ENCODE measurements at places on chromosomes 2 and 18.

DNA sequence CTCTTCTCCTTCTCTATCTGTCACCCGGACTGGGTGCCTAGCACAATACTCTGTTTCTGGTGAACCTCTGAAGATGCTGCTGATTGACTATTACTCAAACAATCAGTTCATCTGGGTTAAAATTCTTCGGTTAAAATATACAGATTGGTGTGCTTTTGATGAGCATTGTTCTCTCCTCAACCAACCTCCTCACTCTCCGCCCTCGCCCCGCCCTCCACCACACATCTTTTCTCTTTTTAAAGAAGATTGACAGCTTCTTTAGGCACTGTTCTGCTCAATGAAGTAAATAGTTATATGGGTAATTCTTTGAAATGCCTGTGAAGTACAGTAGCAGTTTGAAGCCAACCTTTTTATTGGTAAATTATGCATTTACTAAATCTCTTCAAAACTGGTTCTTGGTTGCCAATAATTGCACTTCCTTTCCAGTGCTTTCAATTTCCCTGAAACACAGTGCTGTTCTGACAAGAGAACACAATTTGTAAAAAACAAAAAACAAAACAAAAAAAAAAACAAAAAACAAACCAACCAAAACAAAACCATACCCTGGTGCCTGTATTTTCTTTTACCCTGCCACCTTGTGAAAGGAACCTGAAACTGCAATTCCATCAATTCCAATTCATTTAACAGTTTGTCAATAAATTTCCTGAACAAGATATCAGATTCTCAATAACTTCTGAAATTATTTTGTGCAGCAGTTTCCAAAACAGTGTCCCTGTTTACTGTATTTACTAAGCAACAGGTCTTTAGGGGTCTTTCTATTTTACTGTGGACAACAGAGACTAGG, 188.6 kb downstream of the LRP1B start:
- DNase-seq, result no peak

GRCh38 chr2:138023298-138023697, 59.0 kb downstream of the HNMT start:
- no peak for DNase-seq

DNA sequence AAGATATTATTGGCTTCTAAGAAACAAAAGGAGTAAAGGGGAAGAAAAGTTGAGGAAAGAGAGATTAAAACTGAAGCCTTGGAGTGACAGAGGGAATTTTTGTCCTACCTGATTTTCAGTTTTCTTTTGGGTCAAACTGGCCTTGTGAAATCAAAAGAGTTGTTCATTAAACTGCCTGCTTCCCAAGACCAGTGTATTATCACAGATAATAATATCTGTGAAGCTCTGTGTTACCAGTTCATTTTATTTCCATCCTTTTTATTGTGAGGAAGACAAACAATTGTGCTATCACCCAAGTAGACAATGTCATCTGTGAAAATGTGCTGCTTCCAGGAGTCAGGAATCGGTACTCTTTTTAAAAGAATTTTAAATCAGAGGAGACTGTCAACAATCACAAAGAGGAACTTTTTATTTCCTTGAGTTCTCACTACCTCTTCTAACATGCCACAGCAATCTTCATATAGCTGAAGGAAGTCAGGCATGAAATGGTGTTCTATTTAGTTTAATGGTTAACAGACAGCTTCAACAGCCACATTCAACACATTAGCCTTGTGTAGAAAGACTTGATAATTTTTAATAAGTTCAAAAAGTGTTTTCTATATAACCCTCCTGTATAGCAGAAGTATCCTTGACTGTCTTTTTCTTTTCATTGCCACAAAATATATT, 554.8 kb downstream of the PIK3C3 start:
- no peak for DNase-seq

DNA sequence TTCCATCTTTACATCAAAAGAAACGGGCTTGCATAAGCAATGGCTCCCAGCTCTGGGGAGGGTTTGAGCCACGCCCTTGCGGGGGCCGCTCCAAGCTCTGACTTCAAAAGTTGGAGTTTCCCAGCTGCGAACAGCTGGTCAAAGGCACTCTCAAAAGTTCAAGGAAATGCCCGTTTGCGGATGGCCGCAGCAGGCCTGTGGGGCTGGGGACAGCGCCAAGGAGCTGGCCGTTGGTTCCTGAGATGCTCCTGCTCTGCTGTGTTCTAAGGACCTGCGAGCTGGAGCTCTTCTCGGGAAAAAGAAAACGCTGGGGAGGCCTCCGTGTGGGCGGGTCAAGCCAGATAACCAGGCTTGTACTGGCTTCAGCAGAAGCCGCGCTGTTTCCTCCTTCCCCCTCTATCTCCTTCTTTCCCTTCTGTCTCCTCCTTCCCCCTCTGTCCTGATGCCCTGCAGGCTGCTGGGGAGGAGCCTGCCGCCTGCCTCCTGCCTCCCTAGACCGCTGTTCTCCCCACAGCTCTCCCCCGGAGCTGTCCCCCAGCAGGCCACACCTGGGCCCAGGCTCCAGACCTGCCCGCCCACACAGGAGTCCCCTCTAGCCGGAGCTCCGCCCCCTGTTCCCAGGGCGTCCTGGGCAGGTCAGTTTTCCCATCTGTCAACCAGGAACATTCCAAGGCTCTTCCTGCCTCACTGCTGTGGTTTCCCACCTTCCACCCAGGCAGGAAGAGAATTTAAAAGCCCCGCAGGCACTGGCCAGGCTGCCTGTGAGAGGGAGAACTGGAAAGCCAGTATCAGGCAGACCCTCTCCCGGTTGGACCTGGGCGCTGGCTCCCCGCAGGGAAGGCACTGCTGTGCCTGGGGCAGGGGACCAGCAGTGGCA, 14.1 kb downstream of the KLF11 start:
- peak; percentile 84 for DNase-seq

DNA sequence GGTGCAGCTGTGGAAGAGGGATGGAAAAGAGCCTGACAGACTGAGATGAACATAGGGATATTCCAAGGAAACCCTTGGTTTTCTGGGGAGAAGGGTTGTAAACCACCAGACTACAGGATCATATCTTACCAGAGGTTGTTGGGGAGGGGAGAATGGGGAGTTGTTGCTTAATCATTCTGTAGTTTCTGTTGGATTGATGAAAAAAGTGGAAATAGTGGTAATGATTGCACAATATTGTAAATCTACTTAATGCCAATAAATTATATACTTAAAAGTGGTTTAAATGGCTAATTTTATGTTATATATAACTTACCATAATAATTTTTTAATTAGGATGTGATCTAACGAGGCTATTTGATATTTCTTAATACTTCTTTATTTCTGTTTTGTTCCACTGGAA, 800.9 kb downstream of the BCL11A start:
- no peak for DNase-seq

- DNase-seq, result no peak
Measured at GRCh38 chr2:79178076-79178674, 18.6 kb upstream of the REG3A start.

GRCh38 chr2:45068571-45069140, 59.4 kb upstream of the SIX2 start:
- DNase-seq, result peak; percentile 27

All from right kidney (tissue), 9 donors.